ENCODE measurements at places on chromosomes 7 and 10.

- DNase-seq: no peak
Observed at GRCh38 chr10:105950410-105950809, 1214.1 kb downstream of the SORCS1 start.

GRCh38 chr10:50990568-50991455 is 83.5 kb upstream of the PRKG1 start:
- no peak for DNase-seq

- DNase-seq: no peak
Observed at GRCh38 chr7:17502213-17503060, 204.0 kb downstream of the AHR start.

GRCh38 chr7:156668130-156668741 is 27.7 kb downstream of the RNF32 start:
- DNase-seq: no peak

- DNase-seq: no peak
Observed at GRCh38 chr10:84583501-84583900, 255.1 kb downstream of the CCSER2 start.

DNA sequence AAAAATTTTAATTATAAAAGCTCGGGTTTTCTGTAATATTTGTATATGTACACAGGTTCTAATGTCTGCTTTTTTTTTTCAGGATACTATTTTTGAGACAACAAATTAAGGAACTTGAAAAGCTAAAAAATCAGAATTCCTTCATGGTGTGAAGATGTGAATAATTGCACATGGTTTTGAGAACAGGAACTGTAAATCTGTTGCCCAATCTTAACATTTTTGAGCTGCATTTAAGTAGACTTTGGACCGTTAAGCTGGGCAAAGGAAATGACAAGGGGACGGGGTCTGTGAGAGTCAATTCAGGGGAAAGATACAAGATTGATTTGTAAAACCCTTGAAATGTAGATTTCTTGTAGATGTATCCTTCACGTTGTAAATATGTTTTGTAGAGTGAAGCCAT is 57.9 kb upstream of the BAMBI start:
- no peak for DNase-seq

DNA sequence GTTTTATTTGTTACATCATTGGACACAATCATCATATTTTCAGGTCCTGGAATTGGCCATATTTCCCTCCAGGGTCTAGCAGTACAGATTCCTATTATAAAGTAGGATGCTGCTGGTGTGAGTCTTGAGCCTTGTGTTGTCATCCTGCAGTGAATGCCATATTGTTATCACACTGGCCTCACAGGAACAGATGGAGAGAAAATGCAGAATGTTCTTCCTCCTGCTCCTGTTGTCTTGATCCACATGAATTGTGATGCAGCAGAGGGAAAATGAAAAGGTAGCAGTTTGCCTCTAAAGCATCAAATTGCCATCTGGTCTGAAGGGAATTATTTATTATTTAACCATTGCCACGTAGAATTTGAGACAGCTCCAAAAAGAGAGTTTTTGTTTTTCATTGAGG is 248.6 kb downstream of the GPAM start:
- no peak for DNase-seq

Data from HS-27A (cell line).